ENCODE measurements at places on chromosomes 2 and 18. TPM values are rescaled to one million over a fixed set of nuclear protein-coding genes. Genes with fewer than 3 reads are reported as not detected.

GRCh38 chr2:164764474-164764873, 77.1 kb downstream of the COBLL1 start:
- no peaks in the 10 kb centered on the region for H3K36me3 ChIP-seq
- H3K4me3 ChIP-seq: no peak overlapping the region
- peaks cover 37% of the 10 kb centered on the region for H3K4me1 ChIP-seq
- H3K27ac ChIP-seq: no peak overlapping the region
- H3K27me3 ChIP-seq: no peaks in the 10 kb centered on the region

- no peaks in the 10 kb centered on the region for H3K27me3 ChIP-seq
- DNase-seq: peak; percentile 83
- H3K4me3 ChIP-seq: peak overlapping the region; percentile 81
- H3K36me3 ChIP-seq: no peaks in the 10 kb centered on the region
- no peaks in the 10 kb centered on the region for H3K4me1 ChIP-seq
- H3K27ac ChIP-seq: no peak overlapping the region
Observed at GRCh38 chr2:37389989-37390765, 45.7 kb downstream of the QPCT start.

DNA sequence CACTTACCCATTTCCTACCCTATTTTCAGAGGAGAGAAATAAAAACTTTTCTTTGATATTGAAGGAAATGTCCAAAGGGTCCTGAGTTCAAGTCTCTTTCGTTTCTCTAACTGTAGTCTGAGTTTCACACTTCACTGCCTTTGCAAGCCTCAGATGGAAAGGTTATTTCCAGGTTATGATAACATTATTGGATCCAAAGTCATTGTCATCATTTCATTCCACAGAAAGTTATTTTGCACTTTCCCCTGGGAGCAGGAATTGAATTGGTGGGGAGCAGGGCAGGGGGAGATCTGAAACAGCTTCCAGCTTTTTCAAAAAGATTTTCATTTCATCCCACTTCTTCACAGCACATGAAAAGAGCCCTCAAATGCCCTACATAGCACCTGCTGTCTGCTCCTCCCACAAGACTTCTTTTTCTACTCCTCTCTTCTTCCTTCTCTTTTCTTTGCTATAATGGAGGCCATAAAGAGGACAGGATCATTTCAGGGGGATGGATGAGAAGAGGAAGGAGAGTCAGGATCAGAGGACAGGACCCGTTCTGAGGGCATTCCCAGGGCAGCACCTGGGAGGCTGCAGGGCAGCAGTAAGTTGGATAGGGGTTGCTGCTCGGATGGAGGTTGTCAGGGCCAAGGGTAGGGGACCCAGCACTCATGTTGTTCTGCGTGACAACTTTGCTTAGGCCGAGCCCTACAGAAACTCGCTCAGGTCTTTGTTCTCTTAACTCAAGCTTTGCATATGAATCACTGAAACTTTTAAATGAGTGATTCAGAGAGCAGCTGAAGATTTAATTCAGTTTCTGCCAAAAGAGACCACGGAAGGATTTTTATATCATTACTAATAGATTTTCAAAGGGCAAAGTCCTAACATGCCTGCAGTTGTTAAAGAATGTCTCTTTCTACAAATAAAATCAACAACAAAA, 11.4 kb upstream of the GALNT5 start:
- no peaks in the 10 kb centered on the region for H3K36me3 ChIP-seq
- no peak for DNase-seq
- H3K27ac ChIP-seq: no peak overlapping the region
- H3K27me3 ChIP-seq: no peaks in the 10 kb centered on the region
- no peak overlapping the region for H3K4me3 ChIP-seq

GRCh38 chr2:185384822-185385560, 353.6 kb upstream of the FSIP2 start:
- no peak for DNase-seq
- no peaks in the 10 kb centered on the region for H3K27me3 ChIP-seq

DNA sequence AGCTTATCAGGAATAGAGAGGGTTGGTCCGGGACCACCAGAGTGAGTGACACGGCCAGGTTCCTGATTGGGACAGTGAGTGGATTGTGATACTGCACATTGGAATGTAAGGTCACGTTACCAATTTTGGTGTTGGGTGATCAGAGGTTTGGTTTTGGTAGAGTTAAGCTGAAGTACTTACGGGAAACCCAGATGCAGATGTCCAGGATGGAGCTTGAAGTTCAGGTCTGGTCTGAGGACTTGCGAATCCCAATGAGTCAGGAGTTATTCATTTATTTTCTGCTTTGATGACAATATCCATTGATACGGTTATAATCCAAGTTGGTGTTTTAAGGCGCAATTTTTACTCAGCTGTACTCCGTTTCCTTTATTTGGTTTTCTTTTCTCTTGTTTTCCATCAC, 273.6 kb downstream of the ALPK2 start:
- H3K27me3 ChIP-seq: no peaks in the 10 kb centered on the region
- H3K4me3 ChIP-seq: no peak overlapping the region
- DNase-seq: no peak
- no peaks in the 10 kb centered on the region for H3K4me1 ChIP-seq
- no peak overlapping the region for H3K27ac ChIP-seq
- H3K36me3 ChIP-seq: peaks cover 5% of the 10 kb centered on the region

GRCh38 chr2:162556996-162557395, 213.1 kb downstream of the GCA start:
- DNase-seq: no peak
- H3K4me3 ChIP-seq: no peak overlapping the region
- no peaks in the 10 kb centered on the region for H3K27me3 ChIP-seq
- no peak overlapping the region for H3K27ac ChIP-seq
- H3K36me3 ChIP-seq: no peaks in the 10 kb centered on the region

GRCh38 chr2:159516241-159516758, 100.0 kb downstream of the BAZ2B start:
- H3K27me3 ChIP-seq: no peaks in the 10 kb centered on the region
- H3K36me3 ChIP-seq: peaks cover 5% of the 10 kb centered on the region
- peak overlapping the region; percentile 86 for H3K4me3 ChIP-seq
- H3K27ac ChIP-seq: peak overlapping the region; percentile 79

DNA sequence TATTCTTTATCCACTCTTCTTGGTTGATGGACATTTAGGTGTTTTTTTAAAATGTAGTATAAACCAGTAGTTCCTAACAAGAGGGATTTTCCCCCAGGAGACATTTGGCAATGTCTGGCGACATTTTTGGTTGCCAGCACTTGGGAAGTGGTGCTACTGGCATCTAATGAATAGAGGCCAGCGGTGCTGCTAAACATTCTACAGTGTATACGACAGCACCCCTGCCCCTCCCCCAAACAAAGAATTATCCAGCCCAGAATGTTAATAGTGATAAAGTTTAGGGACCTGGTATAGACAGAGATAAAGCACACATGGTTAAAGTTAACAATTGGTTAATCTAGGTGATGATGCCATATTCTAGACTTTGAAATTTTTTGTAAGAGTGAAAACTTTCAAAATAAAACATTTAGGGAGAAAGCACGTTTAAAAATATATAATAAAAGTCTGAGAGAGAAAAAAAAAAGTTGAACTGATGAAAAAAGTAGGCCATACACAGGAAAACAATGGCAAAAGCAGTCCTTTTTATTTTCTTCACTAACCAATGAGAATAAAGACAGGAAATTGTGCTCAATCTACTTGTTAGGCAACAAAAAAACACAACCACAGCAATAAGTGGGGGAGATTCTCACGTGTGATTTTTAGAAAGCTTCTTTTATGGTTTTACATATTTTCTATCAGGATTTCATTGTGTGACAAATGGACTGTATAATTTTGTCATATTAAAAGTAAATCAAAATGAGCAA, 14.8 kb downstream of the FBXO48 start:
- no peaks in the 10 kb centered on the region for H3K36me3 ChIP-seq
- H3K4me3 ChIP-seq: no peak overlapping the region
- no peak overlapping the region for H3K27ac ChIP-seq
- no peaks in the 10 kb centered on the region for H3K4me1 ChIP-seq
- H3K27me3 ChIP-seq: no peaks in the 10 kb centered on the region
- peak; percentile 30 for DNase-seq

DNA sequence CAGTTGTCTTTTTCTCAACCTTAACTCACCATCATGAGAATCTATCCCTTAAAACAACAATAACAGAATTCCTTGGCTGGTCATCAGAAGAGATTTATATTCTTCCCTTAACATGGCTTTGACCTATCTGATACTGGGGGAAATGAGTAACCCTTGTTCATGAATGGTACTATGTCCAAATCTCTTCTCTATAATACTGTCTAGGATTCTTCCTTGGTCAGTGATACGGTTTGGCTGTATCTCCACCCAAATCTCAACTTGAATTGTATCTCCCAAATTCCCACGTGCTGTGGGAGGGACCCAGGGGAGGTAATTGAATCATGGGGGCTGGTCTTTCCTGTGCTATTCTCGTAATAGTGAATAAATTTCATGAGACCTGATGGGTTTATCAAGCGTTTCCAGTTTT, 282.0 kb upstream of the SIX2 start:
- H3K27me3 ChIP-seq: peaks cover 24% of the 10 kb centered on the region
- H3K4me1 ChIP-seq: peaks cover 13% of the 10 kb centered on the region
- DNase-seq: no peak

DNA sequence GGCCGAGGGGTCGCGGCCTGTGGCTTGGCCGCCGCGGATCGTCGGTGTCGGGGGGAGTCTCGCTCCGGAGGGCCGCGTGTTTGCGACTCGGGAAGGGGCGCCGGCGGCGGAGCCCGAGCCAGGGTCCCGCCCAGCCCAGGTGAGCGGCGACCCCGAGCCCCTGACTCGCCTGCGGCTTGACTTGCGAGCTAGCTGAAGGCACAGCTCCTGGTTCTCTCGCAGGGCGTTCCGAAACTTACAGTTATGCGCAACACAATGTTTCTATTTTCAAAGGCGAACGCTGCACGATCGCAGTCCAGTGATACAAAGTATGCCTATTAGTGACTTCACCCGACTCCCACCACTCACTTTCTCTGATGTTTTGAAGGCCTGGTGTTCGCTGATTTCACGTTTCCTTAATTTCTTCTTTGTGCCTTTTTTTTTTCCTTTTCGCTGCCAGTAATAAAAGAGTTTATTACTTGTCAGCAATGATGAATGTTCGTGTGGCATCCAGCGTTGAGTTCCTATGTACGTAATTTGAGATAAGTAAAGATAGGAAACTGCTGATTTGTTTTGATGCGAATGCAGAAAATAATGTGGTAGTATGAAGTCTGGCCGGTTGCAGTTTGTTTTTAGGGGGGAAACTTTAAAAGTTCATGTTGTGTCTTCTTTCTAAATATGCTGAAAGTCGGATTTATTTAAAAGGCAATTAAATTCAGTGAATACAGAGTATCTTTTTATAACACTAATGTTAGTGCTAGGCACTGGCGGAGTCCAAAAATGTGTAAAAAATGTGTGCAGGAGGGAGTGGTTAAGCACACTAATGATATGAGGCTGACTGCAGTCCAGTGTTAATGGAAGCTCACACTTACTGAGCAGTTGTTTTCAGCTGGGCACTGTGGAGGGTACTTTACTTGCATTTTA, 706 bp downstream of the UBXN2A start:
- no peak for DNase-seq
- H3K27ac ChIP-seq: peak overlapping the region; percentile 74
- H3K4me1 ChIP-seq: peaks cover 27% of the 10 kb centered on the region
- no peaks in the 10 kb centered on the region for H3K36me3 ChIP-seq
- peak overlapping the region; percentile 90 for H3K4me3 ChIP-seq

- H3K4me1 ChIP-seq: peaks cover 11% of the 10 kb centered on the region
- no peak overlapping the region for H3K4me3 ChIP-seq
- no peak overlapping the region for H3K27ac ChIP-seq
- H3K36me3 ChIP-seq: no peaks in the 10 kb centered on the region
Observed at GRCh38 chr2:193253014-193253530, 1058.3 kb upstream of the TMEFF2 start.

- peak overlapping the region; percentile 37 for H3K4me3 ChIP-seq
- H3K27ac ChIP-seq: peak overlapping the region; percentile 81
- peaks cover 93% of the 10 kb centered on the region for H3K4me1 ChIP-seq
- H3K27me3 ChIP-seq: no peaks in the 10 kb centered on the region
Observed at GRCh38 chr2:60313470-60314172, 239.8 kb downstream of the BCL11A start.

- H3K4me3 ChIP-seq: no peak overlapping the region
- no peak for DNase-seq
- no peaks in the 10 kb centered on the region for H3K27me3 ChIP-seq
- no peaks in the 10 kb centered on the region for H3K4me1 ChIP-seq
Observed at GRCh38 chr18:7683753-7684152, 116.6 kb downstream of the PTPRM start.

GRCh38 chr2:68936427-68936826, 16.3 kb downstream of the GKN2 start:
- peaks cover 35% of the 10 kb centered on the region for H3K27me3 ChIP-seq
- H3K36me3 ChIP-seq: peaks cover 7% of the 10 kb centered on the region
- H3K27ac ChIP-seq: no peak overlapping the region
- H3K4me1 ChIP-seq: no peaks in the 10 kb centered on the region

- no peaks in the 10 kb centered on the region for H3K27me3 ChIP-seq
- H3K36me3 ChIP-seq: no peaks in the 10 kb centered on the region
- DNase-seq: no peak
Observed at GRCh38 chr18:11980163-11980493, 1.2 kb upstream of the IMPA2 start.

GRCh38 chr2:240557808-240558207, at the start of gene ANKMY1:
ANKMY1 (minus strand) TSS chr2:240557988; CDS start chr2:240557335, 653 bp downstream.
- peaks cover 3% of the 10 kb centered on the region for H3K27me3 ChIP-seq
- DNase-seq: peak; percentile 39
- H3K36me3 ChIP-seq: no peaks in the 10 kb centered on the region
- H3K27ac ChIP-seq: peak within 1 kb of the TSS; percentile 93
- peak within 1 kb of the TSS; percentile 67 for H3K4me3 ChIP-seq

DNA sequence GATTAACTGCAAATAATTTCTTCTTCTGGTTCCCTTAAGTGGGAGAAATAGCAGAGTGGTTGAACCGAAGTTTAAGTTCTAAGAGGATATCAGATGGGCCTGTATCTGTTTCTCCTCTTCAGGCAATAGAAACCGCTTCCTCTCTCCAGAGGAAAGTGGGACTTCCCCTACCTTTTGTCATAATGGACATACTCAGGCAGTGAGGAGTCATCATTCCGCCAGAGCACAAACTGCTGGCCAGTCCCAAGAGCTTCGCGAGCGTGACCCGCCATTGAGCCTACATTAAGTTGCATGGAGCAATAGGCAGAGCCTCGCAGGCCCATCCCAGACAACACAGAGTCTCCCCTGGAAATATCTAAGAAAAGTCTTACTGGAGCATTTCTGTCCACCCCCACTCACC, 158.9 kb downstream of the LDLRAD4 start:
- H3K27ac ChIP-seq: peak overlapping the region; percentile 83
- H3K36me3 ChIP-seq: no peaks in the 10 kb centered on the region
- H3K27me3 ChIP-seq: no peaks in the 10 kb centered on the region

GRCh38 chr2:160469621-160470204, 23.9 kb downstream of the RBMS1 start:
- H3K4me3 ChIP-seq: no peak overlapping the region
- no peaks in the 10 kb centered on the region for H3K4me1 ChIP-seq
- no peaks in the 10 kb centered on the region for H3K36me3 ChIP-seq
- peaks cover 9% of the 10 kb centered on the region for H3K27me3 ChIP-seq
- no peak overlapping the region for H3K27ac ChIP-seq
- DNase-seq: no peak

MARCO gene
- polyA plus RNA-seq: not detected

DOK6 gene
- polyA plus RNA-seq: not detected

CPO gene
- polyA plus RNA-seq: not detected

TXNDC2 gene
- polyA plus RNA-seq: 0.19 TPM

FOXI3 gene
- not detected for polyA plus RNA-seq

LHCGR gene
- polyA plus RNA-seq: not detected

GCG gene
- not detected for polyA plus RNA-seq

SNORC gene
- not detected for polyA plus RNA-seq

IAH1 gene
- polyA plus RNA-seq: 86.2 TPM

TMEM17 gene
- not detected for polyA plus RNA-seq
